AG09309 (cell line): ENCODE measurements at places on chromosomes 2 and 18.

DNA sequence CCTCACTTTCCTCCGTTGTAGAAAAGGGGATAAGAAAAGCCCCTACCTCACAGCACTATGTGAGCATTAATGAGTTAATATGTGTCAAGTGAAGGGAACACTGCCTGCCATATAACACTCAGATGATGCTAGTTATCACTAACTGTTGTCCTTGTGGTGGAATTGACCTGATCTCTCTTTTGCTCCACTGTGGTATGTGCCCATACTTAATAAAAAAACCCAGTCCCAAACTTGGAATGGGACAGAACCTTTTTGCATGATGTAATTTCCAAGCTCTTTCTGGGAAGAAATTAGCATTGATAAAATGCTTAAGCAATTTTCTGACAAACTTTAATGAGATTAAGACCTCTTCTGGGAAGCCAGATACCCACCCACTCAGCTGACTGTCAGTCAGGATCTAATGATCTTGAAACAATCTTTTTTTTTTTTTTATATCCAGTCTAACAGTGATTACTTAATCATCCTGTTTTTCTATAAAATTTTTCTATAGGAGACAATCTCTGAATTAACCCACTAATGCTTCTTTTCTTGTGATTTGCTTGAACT, 158.7 kb downstream of the ZBTB7C start:
- DNase-seq, result no peak

- no peak for DNase-seq
Observed at GRCh38 chr2:196441527-196441926, 198.0 kb upstream of the CCDC150 start.

DNA sequence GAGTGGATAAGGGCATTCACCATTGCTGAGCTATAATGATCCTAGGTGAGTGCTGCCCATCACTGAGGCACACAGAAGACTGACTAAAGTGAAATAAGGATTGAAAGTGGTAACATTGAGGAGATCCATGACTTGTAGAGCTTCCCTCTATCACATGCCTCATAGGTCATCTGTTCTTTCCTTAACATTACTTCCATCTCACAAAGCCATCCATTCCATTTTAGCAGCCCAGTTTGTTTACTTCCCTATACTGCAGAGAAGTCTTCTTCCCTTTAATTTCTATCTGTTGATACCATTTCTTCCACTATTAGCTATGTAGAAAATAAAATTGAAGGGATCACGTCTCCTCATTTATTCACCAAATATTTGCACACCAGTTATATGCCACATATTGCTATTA, 32.1 kb downstream of the ME2 start:
- no peak for DNase-seq

DNA sequence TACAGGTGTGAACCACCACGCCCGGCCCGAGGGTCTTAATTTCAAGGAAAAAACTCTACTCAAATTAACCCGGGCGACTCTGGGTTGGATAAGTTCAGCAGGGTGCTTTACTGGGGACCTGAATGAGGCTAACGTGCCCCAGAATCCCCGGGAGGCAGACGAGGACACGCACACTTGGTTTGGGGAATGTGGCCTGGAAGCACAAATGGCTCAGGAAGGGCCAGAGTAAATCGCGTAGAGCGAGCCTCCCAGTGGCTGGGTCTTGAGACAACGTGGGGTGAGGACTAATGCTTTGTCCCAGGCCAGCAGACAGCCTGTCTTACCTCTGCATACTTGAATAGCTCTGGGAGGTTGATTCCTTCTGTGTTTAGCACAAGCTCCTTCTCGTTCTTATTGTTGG, 75.8 kb downstream of the POLR1A start:
- no peak for DNase-seq

- DNase-seq, result peak; percentile 32
Observed at GRCh38 chr2:99754210-99754609, 264.4 kb upstream of the REV1 start.

GRCh38 chr18:51278045-51278649, 80.7 kb upstream of the MEX3C start:
- no peak for DNase-seq

DNA sequence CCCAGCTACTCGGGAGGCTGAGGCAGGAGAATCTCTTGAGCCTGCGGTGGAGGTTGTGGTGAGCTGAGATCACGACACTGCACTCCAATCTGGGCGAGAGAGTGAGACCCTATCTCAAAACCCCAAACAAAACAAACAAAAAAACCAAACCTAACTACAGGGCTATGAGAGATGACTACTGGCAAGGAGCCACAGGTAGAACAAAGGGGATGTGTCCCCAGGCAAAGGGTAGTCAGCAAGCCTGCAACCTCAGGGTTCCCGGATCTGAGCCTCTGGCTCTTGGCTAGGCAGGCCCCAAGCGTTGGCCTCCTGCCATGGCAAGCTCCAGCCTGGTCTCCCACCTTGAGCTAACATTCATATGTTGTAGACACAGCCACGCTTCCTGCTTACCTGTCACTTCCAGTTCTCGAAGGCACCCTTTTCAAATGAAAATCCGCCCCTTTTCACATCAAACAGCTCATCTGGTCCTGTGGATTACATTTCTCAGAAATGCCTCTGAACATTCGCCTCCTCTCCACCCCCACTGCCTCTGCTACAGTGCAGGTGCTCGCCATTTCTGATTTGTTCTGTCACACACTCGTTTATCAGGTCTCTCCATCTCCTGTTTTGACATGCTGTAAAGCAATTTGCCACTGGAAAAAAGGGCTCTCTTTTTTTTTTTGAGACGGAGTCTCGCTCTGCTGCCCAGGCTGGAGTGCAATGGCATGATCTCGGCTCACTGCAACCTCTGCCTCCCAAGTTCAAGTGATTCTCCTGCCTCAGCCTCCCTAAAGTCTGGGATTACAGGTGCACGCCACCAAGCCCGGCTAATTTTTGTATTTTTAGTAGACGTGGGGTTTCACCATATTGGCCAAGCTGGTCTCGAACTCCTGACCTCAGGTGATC, 13.1 kb upstream of the ACTR3 start:
- no peak for DNase-seq

GRCh38 chr2:45809205-45809604, 157.7 kb downstream of the PRKCE start:
- no peak for DNase-seq

GRCh38 chr2:128466376-128466775, 147.7 kb upstream of the HS6ST1 start:
- DNase-seq, result no peak

GRCh38 chr18:22912835-22913234, 20.3 kb upstream of the RBBP8 start:
- peak; percentile 66 for DNase-seq

DNA sequence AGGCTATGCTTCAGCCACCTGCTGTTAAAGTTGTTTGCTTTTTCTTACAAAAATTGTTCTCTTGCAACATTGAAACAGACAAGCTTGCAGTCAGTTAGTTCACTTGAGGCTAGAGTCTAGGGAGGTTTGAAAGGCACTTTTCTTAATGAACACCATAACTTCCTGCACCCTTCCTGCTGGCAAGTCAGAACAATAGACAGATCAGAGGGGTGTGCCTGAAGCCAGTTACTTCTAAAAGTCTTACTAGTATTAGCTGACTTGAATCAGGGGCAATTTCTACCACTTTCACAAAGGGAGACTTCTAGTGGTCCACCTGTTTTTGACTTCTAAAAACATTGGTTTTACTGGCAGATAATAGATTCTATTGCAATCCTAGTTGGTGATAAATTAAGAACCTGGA, 367.4 kb upstream of the CDH20 start:
- DNase-seq, result no peak

DNA sequence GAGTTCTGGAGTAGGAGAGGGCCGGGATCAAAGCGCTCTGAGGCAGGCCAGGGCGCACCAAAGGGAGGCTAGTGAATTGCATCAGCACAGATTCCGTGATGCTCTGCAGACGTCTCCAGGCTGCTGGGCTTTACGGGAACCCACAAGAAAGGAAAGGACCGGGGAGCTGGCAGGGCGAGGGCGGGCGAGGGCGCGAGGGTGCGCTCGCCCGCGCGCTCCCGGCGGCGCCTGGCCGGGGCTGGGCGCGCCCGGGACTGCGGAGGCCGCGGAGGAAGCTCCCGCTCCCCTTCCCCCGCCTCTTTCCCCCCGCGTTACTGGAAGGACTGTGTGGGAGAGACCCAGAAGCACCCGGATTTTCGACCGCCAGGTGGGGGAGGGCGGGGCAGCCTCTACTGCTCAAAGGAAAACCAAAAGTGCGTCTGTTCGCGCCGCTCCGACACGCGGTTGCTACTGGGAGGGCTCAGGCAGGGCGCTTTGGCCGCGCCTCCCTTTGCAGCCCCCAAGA, 2.4 kb upstream of the FOSL2 start:
- peak; percentile 92 for DNase-seq

- no peak for DNase-seq
Observed at GRCh38 chr2:206063635-206064034, 22.3 kb downstream of the INO80D start.

DNA sequence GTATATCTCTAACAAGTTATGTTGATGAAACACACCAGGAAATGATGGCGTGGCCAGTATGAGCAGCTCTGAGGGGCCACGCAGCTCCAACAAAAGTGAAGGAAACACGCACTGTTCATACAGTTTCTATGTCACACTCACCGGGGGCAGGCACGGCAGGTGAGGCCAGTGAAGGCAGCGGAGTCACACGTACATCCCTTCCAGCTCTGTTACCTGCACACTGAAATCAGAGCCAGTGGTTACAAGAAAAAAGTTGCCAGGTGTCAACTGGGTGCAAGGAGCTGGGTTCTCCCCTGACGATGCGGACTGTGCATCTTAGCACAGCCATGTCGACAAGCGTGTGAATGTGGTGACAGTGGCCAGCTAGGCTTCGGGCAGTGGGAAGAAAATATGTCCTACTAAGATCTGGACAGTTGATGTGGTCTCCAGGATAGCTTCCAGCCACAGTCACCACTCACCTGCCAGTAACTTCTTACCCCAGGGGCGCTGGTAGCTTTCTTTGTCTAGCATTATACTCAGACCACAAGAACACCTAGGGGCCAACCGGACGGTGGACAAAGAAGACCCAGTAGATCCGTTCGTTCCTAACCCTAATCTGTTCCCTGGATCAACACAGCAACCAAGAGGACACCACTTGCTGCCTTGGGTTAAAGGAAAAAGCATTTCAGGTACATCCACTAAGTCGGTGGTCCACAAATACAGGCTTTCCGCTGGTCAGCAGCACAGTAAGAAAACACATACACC, 10.1 kb downstream of the HJURP start:
- DNase-seq, result no peak

DNA sequence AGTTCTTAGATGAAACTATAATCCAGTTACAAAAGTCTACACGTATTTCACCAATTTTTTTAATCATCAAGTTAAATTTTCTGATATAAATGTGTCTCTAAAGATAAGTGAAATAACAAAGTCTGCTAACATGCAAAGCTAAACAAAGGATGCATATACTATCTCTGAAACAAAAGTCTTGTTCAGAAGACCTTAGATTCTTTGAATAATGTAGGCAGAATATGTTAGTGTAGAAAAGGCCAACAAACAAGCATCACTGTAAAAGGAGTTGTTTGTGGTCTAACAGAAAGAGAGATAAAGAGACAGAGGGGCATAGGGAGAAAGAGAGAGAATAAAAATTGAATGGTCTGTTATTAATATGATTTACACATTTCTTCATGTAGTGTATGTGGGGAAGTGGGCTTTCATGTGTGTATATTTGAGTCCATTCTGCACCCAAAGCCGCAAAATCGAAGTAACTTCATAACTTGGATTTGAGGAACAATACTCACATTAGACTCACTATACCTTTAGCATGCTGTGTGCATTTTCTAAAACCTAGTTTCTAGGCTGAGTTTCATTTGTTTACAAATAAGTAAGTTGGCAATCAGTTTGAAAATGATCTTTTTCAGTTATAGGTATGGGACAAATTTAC, 734.8 kb upstream of the REG3G start:
- DNase-seq, result no peak

- no peak for DNase-seq
Observed at GRCh38 chr2:26273501-26273900, 28.8 kb downstream of the HADHB start.

GRCh38 chr2:237895544-237896506, 36.4 kb downstream of the RAMP1 start:
- no peak for DNase-seq

DNA sequence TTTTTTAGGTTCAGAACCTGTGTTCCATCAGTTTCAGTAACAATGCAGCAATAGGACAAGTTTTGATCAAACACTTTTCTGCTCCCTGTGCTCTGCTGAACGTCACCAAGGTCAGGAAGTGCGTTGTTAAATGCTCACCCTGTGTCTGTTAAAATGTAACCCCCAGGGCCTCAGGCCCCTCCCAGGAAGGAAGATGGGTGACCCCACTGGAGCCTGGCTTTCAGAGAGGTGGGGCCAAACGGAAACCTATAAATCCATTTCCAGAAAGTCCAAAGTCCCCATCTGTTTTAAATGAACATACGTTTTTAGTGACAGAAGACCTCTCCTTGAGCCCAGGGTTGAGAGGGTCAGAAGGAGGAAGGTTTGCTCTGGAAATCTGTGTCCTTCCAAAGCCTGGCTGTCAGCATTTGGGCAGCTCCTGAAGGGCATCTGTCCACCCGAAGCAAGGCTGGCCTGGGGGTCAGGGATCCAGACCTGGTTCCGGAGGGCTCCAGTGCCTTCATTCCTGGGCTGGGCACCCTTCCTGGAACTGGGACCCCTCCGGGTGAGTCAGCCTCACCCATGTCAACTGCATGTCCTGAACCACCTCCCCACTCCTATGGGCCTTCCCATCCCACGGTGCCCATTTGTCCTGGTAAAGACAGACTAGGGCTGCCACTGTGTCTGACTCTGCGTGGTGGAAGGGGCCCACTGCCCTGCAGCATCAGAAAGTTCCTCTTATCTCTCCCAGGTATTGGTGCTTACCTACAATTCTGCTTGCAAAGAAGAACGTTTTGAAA, 117.4 kb upstream of the COPS8 start:
- DNase-seq, result no peak

DNA sequence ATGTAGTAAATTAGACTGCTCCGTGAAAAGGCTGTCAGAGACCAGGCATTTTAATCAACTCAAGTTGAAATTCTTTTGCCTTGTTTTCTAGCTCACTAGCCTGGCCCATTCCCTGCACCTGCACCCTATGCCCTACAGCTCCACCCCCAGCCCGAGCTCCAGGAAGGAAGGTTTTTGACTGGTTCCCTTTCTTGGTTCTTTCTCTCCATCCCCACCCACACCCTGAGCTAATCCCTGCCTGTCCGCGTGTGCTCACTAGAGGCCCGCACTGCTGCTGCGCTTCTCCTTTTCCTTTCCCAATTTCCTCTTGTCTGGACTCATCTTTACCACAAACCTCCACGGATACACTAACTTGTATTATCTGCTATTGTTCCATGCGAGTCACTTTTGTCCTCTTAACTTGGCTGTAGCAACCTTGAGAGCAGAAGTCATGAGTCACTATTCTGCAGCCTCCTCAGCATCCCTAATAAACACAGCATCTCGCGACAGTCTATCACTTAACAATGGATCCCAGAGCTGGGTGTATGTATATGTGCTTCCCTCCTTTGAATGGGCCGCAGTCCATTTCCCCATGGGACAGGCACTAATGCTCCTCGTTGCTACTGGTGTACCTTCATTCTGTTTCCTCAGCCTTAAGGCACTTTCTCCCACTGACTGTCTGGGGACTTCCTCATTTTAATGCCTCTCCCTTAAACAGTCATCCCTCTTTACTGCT, 36.5 kb downstream of the COLEC12 start:
- no peak for DNase-seq
